Esophagus mucosa (tissue), 1 donor: ENCODE measurements at places on chromosomes 1 and 21. TPM values are rescaled to one million over a fixed set of nuclear protein-coding genes. Genes with fewer than 3 reads are reported as not detected.

DNA sequence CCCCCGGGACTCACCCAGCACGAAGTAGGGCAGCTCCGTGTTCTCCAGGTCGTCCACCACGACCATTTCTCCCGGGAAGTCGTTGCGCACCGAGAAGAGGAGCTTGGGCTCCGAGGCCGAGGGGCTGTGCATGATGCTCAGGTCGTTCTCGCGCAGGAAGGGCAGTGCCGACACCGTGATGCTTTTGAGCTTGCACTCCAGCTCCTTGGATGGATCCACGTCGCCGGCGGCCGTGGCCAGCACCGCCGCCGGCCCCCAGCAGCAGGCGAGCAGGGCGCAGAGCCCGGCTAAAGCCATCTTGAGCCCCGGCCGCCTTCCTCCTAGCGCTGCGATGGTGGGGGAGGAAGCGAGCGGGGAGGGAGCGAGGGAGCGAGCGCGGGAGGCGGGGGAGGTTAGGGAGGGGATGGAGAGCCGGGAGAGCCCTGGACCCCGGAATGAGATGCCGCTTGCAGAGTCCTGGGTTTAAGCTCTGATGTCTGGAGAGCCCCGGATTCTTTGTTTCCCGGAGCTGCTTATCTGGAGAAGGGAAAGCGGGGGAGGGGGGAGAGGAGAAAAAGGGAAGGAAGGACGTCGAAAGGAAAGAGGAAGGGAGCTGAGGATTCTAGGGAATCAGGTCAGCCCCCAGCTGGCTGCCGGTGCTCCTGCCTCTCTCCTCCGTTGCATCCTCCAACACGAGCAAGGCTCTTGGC is at the start of gene ASTN1:
TSS of gene ASTN1 (minus strand) at position 333 of the 689 bp plus-strand sequence. CDS start at position 297, 36 bp downstream.
- no peak for ATAC-seq

GRCh38 chr1:23719162-23719820 is 24.0 kb upstream of the ELOA start:
- no peak for ATAC-seq

DNA sequence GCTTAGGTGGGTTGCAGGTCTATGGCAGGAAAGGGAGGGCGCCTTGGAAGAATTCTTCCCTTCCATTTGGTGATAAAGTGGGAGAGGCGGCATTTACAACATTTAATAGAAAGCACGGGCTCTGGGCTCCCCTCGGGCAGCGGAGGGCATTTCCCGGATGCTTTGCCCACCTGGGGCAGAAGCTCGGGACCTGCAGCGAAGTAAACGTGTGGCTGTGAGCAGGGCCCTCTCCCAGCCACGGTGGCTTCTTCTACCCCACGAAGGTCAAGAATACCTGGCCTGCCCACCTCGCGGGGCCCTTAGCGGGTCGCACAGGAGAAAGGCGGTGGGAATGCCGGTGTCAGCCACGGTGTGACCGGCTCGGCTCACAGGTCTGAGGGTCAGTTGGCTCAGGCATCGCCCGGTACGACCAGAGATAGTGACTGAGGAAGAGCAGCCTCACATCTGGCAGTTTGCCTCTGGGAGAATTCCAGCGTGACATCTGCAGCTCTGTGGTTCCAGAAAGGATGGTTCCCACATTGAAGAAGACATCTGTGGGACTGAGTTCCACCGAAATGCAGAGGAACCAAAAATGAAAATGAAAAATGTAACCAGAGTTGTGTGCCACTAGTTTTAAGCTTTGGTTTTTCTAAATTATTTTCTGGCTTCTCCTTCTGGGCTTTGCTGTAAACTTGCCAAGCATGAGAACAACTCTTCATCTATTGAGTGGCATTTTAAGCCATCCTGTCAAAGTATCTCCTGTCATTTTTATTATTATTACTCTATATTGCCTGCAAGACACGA is 720 bp upstream of the F3 start:
- no peak for ATAC-seq

- no peak for ATAC-seq
Measured at GRCh38 chr1:96749618-96750017, 28.0 kb downstream of the PTBP2 start.

DNA sequence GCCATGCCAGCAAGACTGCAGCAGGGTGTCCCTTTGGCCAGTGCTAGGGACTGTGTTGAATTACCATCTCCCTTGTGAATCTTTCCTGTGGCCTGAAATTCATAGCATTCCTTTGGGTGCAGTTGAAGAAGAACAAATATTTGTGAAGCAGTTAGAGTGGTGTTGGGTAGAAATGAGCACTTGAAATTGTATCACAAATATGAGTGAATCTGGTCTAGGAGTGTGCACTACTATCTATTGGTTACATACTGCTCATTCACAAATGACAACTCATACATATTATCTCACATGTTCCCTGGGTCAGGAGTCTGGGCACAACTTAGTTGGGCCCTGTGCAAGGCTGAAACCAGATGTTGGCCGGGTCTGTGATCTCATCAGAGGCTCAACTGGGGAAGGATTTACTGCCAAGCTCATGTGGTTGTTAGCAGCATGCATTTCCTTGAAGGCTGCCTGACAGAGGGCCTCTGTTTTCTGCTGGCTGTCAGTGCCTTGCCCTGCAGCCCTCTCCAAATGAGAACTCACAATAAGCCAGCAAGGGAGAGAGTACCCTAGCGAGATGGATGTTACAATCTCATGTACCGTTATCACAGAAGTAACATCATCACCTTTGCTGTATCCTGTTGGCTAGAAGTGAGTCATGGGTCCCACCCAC is 23.8 kb downstream of the AJAP1 start:
- no peak for ATAC-seq

The PROX1 gene
- 0.88 TPM for total RNA-seq

The NOS1AP gene
- total RNA-seq = 1.4 TPM

DNA sequence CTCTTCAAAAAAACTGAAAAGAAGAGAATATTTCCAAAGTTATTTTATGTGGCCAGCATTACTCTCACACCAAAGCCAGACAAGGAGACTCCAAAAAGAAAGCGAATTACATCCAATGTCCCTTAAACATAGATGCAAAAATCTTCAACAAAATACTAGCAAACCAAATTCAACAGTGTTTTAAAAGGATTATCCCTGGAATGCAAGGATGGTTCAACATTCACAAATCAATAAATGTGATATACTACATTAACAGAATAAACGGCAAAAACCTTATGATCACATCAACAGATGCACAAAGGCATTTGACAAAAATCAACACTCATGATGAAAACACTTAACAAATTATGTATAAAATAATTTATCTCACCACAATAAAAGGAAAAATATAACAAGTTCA is 207.8 kb downstream of the DENND1B start:
- no peak for ATAC-seq

DNA sequence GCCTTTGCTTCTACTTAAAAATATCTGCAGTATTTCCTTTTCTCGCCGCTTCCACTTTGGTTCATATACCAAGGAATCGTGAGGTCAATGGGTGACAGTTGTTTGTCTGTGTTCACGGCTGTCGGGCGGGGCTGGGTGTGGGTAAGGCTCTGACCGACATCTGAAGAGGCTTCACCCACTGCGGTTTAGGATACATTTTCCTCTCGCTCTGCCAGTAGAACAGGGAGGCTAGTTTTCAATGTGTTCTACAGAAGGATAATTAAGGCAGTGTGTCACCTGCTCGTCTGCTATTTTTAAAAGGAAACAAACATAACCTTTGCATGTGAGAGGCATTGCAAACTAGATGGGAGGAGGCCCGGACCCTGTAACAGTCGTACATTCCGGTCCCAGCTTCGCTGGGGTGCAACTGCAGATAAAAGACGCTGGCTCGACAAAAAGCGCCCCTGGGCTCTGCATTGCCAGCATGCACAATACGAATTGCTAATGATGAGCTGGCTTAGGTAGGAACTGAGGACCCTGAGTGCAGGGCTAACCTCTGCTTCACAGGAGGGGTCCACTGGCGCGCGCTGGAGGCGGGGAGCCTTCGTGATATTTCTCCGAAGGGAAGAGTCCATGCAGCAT is 8.5 kb upstream of the ERG start:
- ATAC-seq = peak; percentile 44

The TLCD4 gene
- total RNA-seq = 0.32 TPM

GRCh38 chr1:15870421-15870820 is 22.9 kb downstream of the SPEN start:
- ATAC-seq = no peak

The GJA4 gene
- total RNA-seq = 2.0 TPM

- peak; percentile 80 for ATAC-seq
Measured at GRCh38 chr21:14114251-14114650, 96.5 kb downstream of the LIPI start.

- ATAC-seq = peak; percentile 98
Measured at GRCh38 chr1:7885513-7886404, 32.9 kb upstream of the UTS2 start.

The CATSPERE gene
- total RNA-seq = 0.64 TPM

DNA sequence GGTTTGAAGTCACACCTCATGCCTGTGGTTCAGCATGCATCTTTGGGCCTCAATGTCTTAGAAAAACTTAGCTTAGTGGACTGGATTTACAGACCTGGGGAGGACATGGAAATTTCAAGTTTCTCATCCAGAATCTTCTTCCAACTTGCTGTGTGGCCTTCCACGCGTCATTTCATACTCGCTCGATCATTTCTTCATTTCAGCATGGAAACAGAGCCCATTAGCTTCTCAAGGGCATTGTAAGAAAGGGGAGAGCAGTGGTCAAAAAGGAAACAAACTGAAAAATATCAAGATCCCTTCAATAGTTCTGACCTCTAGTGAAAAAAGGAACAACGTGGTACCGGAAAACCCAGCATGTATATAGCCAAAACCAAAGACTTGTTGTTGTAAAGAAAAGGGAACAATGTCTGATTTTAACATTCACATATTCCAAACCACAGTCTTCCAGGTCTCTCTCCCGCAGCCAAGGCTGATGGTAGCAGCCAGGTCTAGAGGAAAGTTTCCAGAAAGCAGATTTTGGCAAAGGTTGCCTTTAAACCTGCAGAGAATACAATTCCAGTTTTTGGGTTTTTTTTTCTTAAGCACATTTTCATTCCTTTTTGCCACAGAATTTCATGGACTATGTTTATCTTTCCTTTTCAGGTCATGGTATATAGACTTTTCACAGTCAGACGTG is 97.0 kb upstream of the CDC42BPA start:
- ATAC-seq = no peak

The LCE1A gene
- not detected for total RNA-seq
